PC-3 (cell line): ENCODE measurements at places on chromosomes 6 and 20. TPM values are rescaled to one million over a fixed set of nuclear protein-coding genes. Genes with fewer than 3 reads are reported as not detected.

DNA sequence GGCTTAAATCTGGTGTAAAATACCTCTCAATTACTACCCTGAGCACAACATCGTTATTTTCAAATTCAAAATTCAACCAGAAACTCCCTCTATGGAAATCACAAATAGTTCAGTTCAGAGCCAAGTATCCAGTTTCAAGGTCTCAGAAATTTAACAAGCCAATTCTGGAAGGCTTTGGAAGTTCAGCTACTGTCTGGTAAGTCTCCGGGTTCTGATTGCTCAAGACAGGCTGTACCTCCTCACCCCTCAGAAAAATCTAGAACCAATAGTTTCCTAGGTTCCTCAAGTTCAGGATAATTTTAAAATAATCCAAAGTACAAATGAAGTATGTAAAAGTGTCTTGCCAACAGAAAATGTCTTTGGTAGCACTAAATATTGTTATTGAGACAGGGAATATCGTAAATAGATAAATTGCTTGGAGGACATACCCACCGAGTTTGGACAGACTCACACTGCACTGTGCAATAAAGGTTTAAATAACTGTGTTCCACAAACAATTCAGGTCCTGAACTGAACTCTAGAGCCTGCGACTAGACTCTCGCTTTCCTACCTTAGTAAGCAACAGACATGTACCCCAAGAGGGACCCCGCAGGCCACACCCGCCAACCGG lies 729 bp downstream of the ATG5 start:
- peak; percentile 18 for DNase-seq

GRCh38 chr6:11484441-11484840 lies 53.1 kb upstream of the TMEM170B start:
- no peak for DNase-seq

DNA sequence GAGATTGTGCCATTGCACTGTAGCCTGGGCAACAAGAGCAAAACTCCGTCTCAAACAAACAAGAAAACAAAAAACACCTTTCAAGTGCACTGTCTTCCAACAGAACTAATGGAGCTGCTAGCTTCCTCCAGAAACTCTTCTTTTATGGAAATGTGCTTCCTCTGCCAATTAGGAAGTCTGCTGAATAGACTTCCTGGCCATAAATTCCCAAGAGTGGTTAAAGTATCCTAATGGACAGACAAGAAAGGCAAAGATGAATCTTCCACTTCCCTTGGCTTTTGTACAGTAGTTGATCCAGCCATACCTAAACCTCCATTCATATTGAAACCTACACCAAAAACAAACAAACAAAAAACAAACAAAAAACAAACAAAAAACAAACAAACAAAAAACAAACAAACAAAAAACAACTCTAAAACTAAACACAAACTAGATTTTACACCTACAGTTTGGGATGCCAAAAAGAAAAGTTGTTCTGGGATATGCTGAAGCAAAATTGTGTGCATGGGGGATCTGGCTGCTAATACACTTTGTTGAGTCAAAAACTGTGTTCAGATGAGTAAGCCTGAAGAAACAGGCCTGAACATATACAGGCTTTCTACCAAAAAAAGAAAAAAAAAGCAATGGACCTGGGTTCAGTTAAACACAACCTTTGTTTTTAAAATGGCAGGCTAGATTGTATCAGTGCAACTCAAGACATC lies 59.8 kb upstream of the CARMIL1 start:
- no peak for DNase-seq

Gene ULBP2
- total RNA-seq, result 5.8 and 8.1 TPM in 2 replicates
